ENCODE measurements at places on chromosomes 13 and 19.

GRCh38 chr13:110179116-110179856, 127.7 kb downstream of the COL4A1 start:
- no peak for DNase-seq

- DNase-seq: no peak
These were observed 30.4 kb downstream of the SLC25A15 start for GRCh38 chr13:40819797-40820315.

DNA sequence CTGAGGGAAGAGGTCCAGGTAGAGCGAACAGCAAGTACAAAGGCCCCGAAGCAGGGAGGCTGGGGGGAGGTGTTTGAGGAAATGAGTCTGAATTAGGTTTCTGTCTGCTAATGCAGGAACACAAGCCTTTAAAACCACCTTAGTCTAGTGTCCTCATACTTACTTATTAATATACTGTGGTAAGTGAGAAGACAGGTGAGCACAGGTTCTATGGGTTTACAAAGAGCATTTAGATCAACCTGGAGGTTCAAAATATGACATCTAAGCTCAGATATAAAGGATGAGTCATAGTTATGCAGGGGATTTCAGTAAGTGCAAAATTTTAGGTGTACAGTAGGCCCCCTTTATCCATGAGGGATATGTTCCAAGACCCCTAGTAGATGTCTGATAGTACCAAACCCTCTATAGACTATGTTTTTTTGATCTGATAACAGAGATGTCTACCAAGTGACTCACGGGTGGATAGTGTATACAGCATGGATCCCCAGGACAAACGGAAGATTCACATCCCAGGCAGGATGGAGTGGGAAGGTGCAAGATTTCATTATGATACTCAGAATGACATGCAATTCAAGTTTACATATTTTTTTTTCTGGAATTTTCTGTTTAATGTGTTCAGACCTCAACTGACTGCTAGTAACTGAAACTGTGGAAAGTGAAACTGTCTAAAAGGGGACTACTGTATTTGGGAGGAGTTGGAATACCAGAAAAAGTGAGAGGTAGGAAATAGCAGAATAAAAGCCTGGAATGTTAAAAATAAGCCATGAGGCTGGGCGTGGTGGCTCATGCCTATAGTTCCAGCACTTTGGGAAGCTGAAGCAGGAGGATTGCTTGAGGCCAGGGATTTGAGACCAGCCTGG, 18.2 kb upstream of the MED4 start:
- DNase-seq: no peak

DNA sequence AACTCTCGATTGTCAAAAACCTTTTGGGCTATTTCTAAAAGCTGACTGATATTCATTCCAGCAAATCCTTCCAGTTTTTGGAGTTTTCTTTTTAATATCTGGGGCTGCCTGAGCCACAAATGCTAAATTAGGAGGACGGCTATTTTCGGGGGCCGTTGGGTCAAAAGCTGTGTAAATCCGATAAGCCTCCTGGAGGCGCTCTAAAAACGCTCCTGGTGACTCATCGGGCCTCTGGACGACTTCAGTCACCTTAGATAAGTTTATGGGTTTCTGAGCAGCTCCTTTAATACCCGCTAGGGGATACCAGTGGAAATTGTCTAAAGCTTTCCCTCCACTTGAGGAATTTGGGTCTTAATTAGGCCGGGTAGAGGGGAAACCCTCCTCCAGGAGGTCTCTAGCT, 66.4 kb downstream of the ZNF730 start:
- DNase-seq: no peak

GRCh38 chr19:2588081-2588777, 112.3 kb downstream of the GADD45B start:
- DNase-seq: no peak

- DNase-seq: no peak
These were observed 9.7 kb downstream of the YJU2 start for GRCh38 chr19:4256563-4256962.

DNA sequence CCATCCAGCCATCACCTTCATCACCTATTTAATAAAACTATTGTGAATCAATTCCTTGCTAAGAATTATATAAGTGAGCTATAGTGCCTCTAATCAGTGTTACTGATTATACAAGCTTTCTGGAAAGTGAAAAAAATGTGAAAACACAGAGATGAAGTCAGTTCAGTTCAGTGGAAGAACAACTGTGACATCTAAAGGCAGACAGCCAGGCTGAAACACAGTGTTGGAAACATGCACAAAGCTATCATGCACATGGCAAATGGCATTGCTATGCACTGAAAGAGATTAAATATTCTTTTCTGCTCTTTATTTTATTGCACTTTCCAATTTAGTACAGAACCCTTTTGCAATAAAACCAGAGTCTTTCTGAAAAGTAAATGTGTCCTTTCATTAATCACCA, 294.0 kb downstream of the RBM26 start:
- no peak for DNase-seq

DNA sequence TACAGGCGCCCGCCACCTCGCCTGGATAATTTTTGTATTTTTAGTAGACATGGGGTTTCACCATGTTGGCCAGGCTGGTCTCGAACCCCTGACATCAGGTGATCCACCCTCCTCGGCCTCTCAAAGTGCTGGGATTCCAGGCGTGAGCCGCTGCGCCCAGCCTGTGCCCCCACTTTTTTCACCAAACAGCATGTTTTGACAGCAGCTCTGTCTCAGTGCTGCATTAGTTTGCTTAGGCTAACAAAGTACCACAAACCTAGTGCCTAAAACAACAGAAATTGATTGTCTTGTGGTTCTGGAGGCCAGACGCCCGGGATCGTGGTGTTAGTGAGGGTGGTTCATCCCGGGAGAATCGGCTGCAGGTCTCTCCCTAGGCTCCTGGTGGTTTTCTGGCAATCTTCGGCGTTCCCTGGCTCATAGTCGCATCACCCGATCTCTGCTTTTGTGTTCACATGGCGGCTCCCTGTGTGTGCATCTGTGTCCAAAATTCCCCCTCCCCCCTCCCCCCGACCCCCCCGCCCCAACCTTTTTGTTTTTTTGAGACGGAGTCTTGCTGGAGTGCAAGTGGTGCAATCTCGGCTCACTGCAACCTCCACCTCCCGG, 30.0 kb downstream of the MYH14 start:
- DNase-seq: no peak

DNA sequence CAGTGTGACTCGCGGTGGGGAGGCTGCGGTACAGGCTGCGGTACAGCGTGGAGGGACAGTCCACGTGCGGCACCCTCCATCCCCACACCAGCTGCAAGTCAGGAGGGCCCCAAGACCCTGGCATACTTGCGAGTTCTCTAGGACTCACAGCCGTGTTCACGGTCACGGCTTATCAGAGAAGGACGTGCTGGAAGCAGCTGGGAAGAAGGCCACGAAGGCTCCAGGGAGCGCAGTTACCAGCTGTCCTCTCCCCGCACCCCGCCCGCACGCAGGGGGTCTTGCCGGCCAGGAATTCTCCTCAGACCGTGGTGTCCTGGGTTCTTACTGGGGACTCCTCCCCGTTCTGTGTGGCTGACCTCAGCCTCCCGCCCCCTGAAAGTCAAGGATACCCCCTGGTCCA, 6.2 kb downstream of the ZNF444 start:
- DNase-seq: no peak

- no peak for DNase-seq
These were observed 6.3 kb downstream of the CALM3 start for GRCh38 chr19:46607448-46607841.

DNA sequence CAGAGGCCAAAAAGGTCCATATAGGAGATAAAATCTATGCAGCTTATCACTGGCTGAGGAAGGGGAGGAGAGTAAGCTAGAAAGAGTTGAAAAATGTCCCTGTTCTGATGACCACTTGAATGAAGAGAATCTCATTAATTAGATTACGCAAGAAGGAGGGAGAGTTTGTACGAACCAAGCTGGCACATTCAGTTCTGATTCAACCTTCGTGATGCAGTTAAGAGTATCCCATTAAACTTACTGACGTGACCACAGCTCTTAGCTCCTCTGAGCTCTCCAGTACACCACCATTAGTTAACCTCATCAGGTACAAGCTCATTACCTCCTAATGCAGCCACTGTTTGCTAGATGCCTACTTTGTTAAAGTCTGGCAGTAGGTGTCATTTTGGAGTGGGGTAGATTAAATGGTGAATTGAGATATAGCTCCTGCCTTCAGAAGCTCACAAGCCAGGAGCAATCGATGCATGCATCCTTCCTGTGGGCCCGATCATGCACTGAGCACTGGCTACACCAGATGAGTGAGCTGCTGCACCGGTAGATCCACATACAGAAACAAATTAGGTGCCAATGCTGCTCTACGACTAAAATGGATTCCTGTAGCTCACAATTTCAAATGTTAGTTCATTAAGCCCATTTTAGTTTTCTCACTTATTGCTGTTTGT, 458.3 kb downstream of the COG6 start:
- no peak for DNase-seq

DNA sequence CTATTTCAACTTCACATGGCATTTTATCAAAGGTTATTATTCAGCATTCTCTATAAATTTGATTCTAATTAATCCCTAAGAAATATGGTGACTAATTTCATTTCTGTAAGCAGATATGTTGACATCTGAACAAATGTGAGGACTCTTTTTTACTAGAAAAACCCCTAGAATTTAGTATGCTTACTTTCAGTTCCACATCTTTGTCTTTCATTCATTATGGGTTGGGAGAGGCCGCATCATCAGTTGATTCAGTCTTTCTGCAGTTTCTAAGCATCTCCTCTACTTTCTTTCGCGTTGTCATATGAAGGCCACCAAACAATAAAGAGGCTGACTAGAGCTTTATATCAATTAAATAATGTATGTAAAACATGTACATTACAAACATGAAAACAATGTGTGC, 55.4 kb upstream of the MTIF3 start:
- DNase-seq: no peak

GRCh38 chr13:31074756-31075155, 86.9 kb downstream of the HSPH1 start:
- no peak for DNase-seq

GRCh38 chr19:7928741-7929701, 3.1 kb upstream of the CTXN1 start:
- DNase-seq: peak; percentile 74

DNA sequence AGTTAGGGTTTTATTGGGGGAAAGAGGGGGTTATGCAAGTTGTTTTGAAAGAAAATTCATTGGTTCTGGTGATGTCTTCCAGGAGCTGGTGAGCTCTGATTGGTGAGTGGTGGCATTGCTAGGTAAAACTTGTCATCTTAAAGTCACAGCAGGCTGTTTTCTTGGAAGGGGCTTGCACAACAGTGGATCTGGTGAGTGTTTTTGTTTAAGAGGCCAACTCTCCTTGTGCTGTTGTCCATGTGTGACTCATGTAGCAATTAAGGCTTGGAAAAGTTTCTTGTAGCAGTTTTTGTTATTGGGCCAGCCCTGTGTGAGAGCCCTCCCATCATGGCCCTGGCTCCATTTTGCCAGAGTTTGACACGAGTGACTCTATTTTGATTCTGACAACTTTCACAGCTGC, 109.4 kb downstream of the RFC3 start:
- no peak for DNase-seq

GRCh38 chr19:6532244-6532999, 1.6 kb downstream of the TNFSF9 start:
- no peak for DNase-seq

GRCh38 chr13:21719463-21719862, 48.6 kb downstream of the FGF9 start:
- DNase-seq: no peak

GRCh38 chr19:3580156-3580934, 4.9 kb upstream of the GIPC3 start:
- no peak for DNase-seq

DNA sequence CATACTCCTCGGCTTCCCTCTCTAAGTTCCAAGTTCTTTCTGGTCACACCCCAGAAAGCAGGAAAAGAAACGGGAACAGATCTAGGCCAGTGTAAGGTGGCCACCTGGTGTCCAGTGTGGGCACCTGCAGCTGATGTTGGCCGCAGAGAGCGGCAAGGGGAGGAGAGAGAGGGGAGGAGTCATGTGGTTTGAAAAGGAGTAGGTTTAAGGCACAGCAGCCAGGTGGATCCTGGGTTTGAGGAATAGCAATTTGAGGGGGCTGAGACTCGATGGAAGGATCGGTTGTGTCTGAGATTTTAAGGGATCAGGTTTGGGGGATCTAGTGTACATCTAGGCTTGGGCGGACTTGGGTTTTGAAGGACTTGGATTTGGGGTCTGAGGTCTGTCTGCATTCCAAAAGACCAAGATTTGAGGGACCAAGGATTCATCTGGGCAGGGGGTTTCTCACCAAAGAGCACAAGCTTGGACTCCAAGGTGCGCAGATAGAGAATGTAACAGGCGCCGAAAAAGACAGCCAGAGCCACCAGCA, 1.2 kb downstream of the RABAC1 start:
- no peak for DNase-seq

DNA sequence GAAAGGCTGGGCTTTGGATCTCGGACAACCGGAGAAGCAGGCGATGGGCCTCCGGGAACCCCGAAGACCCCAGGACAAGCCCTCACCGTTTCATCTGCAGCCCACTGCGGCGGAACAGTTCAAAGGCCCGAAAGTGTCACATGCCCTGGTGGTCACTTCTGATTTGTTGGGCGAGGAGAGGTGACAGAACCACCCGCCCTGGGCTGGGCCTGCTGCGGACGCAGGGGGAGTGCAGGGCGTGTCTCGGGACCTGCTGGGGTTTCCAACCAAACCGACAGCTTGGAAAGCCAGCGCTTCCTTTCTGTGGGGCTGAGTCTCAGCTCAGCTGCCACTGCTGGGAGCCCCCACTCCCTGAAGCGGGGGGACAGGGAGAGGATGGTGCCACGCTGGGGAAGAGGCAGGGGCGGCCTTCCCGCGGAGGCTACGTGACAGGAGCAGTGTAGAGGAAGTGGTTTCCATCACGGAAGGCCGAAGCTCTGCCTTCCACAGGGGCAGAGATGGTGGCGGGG, 22.8 kb upstream of the ZBTB7A start:
- peak; percentile 35 for DNase-seq

GRCh38 chr19:49391581-49392399, 3.7 kb downstream of the KASH5 start:
- peak; percentile 79 for DNase-seq

DNA sequence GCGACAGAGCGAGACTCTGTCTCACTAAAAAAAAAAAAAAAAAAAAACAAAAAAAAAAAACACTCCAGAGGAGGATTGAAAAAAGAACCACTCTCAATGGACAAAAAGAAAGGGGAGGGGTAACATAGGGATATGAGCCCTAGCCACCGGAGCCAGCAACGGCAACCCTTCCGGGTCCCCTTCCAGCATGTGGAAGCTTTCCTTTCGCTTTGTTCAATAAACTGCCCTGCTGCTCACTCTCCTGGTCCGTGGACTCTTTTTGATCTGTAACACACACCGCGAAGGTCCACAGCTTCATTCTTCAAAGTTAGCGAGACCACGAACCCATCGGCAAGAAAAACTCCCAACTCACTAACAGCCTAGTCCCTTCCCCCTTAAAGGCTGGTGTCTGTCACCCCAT, 1.0 kb upstream of the REX1BD start:
- no peak for DNase-seq

Data from T-helper 2 cell (primary cell).